Activated naive CD8-positive, alpha-beta T cell treated with anti-CD3 and anti-CD28 coated beads, Interleukin-2, amount 50 U/mL, for 24 hours (primary cell): ENCODE measurements at places on chromosomes 11 and 22.

GRCh38 chr22:36101756-36102155 is 58.8 kb downstream of the APOL3 start:
- no peak for DNase-seq
- H3K36me3 ChIP-seq, result no peaks in the 10 kb centered on the region
- peaks cover 2% of the 10 kb centered on the region for H3K27me3 ChIP-seq
- H3K4me3 ChIP-seq, result no peak overlapping the region
- no peaks in the 10 kb centered on the region for H3K4me1 ChIP-seq
- H3K27ac ChIP-seq, result no peak overlapping the region

- H3K4me1 ChIP-seq, result no peaks in the 10 kb centered on the region
- no peak overlapping the region for H3K27ac ChIP-seq
- no peak for DNase-seq
- no peak overlapping the region for H3K4me3 ChIP-seq
- H3K36me3 ChIP-seq, result peaks cover 51% of the 10 kb centered on the region
- H3K27me3 ChIP-seq, result no peaks in the 10 kb centered on the region
Measured at GRCh38 chr11:31449040-31449439, 60.4 kb downstream of the IMMP1L start.

DNA sequence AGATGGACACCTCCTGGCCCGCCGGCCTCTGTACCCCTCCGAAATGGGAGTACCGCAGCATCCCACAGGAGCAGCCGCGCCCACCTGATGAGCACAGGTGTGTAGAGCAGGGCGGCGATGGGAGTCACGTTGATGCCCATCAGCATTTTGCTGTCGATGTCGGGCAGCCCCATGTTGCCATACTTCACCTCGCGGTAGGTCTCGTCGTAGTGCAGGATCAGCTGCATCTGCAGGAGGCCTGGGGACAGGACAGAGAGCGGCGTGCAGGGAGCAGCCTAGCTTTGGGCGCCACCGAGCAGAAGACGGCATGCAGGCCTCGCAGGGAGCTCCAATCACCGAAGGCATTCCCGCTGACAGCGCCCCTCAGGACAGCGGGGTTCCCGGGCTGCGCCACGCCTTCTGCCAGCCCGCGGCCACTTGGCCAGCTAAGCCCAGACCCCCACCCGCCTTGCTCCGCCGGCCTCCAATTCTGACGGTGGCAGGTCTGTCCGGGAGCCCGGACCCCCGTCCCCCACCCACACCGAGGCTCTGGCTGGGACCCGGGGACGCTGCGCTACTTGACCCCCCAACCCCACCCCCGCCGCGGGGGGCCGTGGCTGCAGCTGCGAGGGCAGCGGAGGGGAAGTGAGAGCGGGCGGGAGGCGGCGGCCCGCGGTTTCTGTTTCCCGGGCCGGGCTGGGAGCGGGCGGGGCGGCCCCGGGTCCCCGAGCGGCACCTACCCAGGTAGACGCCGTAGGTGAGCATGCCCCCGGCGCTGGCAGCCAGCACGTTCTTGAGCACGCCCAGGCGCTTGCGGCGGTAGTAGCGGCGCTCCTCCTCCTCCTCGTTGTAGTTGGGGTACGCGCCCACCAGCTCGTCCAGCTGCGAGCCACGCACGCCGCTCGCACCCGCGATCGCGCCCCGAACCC is 705 bp downstream of the UNC93B1 start:
- H3K4me3 ChIP-seq, result peak overlapping the region; percentile 78
- H3K27me3 ChIP-seq, result no peaks in the 10 kb centered on the region
- DNase-seq, result peak; percentile 55
- peaks cover 26% of the 10 kb centered on the region for H3K4me1 ChIP-seq

DNA sequence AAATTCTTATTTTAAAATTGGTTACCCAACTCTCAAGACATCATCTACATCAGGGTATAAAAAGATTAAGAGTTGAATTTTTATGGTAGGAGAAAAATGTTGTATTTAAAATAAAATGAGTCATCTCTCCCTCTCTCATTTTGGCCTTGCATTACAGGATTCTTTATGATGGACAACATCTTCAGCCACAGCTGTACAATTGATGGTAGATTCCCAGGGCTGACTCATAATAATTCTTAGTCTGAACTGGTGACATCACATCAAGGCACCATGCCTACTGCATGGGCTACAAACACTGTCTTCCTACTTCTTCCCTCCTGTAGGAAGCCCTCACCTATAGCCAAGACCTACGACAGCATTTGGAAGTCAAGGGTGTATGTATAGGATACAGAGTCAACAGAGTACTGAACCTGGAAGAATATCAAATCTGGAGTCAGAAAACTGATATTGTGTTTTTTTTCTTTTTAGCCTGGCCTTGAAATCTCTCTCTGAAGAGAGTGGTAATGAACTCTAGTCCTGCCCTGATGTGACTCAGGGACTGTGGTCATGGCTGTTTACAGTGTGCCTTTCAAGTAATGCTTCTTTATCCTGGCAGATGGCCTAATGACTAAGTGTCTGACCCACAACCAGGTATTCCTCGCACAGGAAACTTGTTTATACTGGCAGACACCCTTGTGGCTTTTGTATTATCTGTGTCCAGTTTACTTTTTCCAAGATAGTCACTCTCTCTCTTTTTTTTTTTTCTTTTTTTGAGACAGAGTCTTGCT is 32.5 kb downstream of the MRGPRX2 start:
- H3K4me3 ChIP-seq, result no peak overlapping the region
- no peaks in the 10 kb centered on the region for H3K4me1 ChIP-seq
- H3K27ac ChIP-seq, result no peak overlapping the region
- H3K36me3 ChIP-seq, result no peaks in the 10 kb centered on the region
- H3K27me3 ChIP-seq, result peaks cover 41% of the 10 kb centered on the region

- no peaks in the 10 kb centered on the region for H3K27me3 ChIP-seq
- no peak overlapping the region for H3K27ac ChIP-seq
- H3K36me3 ChIP-seq, result no peaks in the 10 kb centered on the region
- H3K4me3 ChIP-seq, result no peak overlapping the region
Measured at GRCh38 chr11:84398017-84398626, 1112.0 kb upstream of the CCDC90B start.

DNA sequence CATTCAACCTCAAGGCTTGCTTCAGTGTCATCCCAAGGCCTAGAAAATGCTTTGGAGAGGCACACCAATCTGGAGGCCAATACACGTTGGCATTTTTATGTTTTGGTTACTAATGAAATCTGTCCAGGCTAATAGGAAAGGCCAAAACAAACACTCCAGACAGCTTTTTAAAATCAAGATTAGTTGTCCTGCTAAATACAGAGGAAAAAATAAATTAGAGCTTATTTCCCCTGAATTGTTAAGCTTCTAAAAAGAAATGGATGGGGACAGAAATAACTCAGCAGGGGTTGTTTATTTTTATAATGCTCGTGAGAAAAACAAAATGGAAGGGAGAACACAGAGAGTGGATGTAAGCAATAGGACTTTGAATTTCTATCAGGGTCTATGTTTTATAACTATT is 438.5 kb upstream of the LRRC4C start:
- no peak overlapping the region for H3K27ac ChIP-seq
- no peak for DNase-seq
- no peaks in the 10 kb centered on the region for H3K4me1 ChIP-seq
